Activated CD4-positive, CD25-positive, alpha-beta regulatory T cell (primary cell): ENCODE measurements at places on chromosomes 1 and 21.

DNA sequence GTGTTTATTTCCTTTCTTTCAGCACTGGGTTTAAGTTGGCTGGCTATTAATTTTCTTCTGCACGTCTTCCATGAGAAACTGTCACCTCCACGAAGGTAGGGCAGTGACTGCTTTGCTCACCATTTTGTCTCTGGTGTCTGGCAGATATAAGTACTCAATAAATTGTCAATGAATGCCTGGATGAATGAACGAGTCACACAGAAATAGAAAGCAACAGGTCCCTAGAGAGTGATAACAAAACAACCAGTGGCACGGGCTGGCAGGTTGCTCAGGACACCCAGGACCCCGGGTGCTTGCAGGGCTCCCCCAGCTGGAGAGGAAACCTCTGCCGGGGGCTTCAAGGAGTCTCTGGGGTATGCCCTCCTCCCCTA lies 3.2 kb upstream of the MYOC start:
- no peak for DNase-seq

DNA sequence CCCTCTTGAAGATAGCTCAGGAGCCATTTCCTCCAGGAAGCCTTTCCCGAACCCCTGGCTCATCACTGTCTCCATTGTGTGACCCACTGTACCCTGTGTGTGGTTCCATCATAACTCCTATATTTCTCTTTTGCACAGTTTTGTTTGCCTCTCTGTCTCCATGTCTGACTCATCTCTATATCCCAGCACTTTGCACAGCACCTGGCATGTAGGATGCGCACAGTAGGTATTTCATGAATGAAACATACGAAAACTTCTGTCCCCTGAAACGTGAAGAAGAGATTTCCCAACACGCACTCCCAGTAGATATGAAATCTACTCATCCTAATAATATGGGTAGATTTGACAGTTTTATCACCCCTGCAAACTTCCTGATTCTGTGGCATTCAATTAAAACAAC lies 275.2 kb downstream of the NFIA start:
- no peak for DNase-seq

DNA sequence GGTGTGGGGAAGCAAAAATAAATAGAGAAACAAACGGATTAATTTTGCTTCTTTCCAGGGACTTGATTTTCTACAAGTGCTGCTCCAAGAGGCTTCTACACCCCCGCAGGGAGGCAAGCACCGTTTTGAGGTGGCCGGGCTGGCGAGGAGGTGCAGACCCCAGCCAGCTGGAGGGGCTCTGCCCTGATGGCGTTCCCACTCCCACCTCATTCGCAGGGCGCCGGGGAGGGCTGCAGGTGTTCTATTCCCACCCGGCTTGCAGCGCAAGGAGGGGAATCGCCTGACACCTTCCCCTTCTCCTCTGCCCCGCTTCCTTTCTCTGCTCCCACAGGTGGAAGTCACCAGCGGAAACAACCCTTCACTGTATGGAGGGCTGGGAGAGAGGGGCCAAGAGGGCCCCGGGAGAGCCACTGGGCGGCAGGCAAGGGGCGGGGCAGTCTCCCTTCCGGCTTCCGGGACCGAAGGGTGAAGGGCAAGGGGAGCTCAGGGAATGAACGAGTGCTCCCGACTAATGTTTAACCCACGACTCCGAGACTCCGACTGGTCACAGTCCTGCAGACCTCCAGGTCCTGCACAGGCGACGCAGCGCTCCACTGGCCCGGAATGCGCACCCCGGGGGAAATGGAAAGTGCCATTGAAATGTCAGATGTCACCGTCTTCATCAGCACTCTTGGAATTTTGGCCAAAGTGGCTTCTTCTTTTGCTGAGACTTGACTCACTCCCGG lies 29.1 kb downstream of the TEX35 start:
- peak; percentile 15 for DNase-seq

DNA sequence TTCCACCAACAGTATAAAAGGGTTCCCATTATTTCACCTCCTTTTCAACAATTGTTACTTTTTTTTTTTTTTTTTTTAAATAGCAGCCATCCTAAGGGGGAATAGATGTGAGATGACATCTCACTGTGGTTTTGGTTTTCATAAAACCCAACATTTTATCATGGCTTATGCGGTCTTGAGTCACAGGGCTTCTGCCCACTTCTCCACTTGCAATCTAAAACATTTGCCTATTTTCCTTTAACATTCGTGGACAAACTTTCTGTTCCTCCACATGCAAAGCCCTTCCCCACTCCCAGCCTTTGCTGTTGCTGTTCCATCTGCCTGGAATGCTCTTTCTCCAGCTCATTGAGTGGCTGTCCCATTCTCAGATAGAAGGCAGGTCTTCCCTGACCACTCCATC lies 239.7 kb upstream of the KCNK2 start:
- DNase-seq: no peak

DNA sequence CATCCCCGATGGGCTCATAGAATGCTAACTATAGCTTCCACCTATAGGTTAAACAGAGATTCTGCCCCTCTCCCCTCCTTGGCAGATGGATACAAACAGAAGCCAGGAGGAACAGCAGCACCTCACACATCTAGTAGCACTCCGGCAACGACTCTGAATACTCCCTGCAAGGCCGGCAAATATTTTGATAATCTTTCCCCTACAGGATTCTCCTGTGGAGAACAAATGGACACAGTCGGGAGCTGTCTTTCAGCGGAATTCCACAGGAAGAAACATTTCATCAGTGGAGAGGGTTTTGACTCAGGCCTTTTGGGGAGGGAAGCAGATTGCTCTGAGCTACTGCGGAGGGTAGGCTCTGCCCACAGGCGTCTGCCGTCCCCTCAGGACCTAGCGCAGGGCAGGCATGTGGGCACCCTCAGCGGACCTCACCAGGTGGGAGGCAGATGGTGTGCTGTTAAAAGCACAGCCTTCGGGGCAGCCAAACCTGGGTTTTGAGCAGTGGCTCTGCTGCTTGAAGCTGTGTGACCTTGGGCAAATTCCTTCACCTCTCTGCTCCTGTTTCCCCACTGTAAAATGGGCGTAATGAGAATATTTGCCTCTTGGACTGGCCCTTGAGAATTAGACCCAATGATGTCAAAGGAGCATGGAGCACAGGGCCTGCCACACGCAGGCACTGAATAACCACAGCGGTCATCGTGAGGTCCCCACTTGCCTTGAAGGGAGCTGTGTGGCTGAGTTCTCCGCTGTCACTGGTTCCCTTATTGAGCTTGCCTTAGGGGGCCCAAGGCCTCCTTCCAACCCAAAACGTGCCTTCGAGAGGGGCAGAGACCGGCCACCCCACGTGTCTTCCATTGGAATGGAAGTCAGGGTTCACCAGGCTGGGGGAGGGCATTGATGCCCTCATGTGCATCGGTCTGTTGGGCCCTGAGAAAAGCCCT lies 19.2 kb upstream of the BCAR3 start:
- DNase-seq: no peak

GRCh38 chr21:28592205-28592865 lies 400.3 kb downstream of the LTN1 start:
- DNase-seq: no peak

DNA sequence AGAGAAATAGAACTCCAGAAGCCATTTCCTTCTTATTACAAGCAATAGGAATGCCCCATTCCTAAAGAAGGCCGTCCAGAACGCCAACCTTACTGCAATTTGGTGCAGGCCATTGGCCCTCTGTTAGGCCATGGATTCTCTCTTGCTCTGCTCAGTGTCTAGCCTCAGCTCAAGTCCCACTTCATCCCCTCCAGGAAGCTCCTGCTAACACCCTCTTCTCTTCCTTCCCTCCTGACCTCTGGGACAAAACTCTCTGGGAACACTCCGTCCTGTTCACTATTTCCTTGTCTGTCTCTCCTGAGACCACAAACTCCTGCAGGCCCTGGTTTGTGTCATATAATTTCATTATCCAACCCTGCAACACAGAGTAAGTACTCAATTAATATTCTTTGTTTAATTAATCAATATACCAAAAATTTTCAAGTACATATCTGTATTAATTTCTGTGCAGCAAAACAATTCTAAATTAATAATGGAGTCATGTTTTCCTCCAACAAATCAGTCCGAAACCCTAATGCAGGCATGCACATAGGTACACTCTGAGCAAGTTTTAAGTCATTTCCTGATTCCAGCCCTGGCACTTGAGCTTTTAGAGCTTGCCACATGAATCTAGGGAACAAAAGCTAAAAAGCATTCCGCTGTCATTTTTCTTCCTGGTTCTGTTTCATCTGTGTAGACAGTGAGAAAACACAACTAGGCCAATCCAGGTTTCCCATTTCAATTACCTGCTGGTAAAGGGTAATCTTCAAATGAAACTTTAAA lies 245.3 kb downstream of the SETD4 start:
- DNase-seq: no peak

GRCh38 chr1:12618661-12618964 lies 603 bp upstream of the DHRS3 start:
- DNase-seq: no peak

GRCh38 chr1:38284953-38285352 lies 238.4 kb upstream of the POU3F1 start:
- DNase-seq: no peak

- no peak for DNase-seq
Measured at GRCh38 chr1:177366091-177366490, 195.3 kb downstream of the BRINP2 start.

DNA sequence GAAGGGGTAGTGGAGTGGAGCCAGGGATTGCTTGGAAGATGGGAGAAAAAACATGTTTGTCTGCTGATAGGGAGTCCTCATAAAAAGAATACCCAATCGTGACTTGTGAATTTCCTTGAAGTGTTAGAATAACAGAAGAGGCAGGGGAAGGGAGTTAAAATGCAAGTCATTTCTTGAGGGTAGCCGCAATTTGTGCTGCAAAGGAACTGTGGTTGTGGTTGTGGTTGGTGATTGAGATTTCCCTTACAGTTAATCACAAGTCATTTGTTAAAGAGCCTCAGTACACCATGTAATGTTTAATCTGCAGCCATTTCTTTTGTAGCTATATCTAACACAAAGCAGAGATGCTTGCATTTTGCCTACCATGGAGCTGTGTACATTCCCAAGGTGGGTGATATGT lies 38.5 kb upstream of the EGLN1 start:
- DNase-seq: peak; percentile 9

GRCh38 chr1:234718496-234719453 lies 108.8 kb upstream of the IRF2BP2 start:
- no peak for DNase-seq

DNA sequence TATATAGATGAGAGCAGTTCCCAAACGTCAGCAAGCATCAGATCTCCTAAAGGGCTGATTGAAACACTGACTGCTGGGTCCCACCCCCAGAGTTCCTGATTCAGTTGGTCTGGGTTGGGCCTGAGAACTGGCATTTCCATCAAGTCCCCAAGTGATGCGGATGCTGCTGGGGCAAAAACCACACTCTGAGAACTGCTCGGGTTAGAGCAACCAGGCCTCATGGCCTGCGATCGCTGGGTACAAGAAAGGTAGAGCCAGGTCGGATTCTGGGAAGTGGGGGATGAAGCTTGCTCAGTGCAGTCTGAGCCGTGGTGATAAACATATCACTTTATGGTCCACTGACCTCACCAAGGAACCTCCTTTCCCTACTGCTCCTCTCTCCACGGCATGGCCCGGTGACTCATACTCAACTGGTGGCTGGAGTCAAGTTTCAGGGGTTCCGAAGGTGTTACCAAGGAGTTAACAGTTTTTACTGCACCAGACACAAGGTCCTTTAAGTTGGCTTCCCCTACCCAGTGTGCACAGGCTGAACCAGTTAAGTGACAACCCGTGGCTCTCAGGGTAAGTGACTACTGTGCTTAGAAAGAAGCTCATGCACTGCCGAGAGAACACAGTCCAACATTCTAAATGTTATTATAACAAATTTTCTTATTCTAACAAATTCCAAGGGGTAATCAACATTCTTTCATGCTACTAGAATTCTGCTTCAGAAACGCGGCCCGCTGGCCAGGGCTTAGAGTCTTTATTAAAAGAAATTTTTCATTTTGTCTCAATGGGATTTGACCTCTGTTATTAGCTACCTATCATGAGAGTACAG lies 153.5 kb downstream of the TGFBR3 start:
- DNase-seq: no peak

DNA sequence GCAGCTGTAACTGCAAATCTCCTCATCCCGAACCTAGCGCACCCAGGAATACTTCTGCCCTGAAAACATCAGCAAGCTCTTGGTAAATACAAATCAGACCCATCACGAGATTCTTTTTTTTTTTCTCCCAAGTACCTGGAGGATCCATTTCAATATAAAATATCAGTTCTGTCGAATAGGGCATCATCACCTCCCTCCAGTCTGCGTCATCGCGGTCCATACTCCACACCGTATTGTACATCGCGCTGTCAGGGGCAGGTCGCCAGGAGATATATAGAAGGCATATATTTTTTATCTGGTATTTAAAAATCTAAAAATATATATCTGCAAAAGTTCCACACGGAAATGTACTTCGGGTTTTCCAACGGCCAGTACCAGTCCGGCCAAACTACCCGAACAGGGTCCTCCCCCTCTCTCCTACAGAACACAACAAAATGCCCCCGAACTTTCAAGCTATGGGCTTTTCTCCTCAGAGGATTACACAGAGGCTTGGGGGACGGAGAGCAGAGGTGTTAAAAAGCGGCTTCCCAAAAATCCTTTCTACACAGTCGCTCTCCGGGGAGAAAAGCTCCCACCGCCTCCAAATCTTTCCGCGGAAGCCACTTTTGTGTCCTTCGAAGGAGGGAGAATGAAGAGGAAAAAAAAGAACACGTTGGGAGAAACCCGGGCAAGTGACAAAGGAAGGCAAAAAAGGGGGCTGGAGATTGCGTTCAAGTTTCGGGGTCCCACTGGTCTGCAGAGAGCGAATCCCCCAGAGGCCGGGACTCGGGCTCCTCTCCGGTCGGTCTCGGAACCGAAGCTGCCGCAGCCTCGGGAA lies 509 bp downstream of the PIK3R3 start:
- DNase-seq: no peak

DNA sequence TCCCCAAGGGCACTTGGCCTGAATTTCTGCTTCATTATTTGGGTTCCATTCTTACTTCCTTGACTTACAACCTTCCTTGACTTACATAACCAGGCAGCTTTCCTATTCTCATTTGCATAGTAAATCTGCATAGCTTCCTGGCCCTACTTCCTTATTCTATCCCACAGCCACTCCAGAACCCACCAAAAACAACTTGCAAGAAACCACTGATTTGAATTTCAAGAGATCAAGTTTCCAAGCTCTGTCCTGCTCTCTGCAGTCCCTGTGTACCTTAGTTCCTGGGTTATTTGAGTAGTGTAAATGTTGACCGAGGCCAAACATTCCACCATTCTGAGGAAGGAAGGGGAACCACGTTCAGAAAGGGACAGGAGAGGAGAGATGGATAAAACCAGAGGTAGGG lies 603.3 kb downstream of the PTPRC start:
- DNase-seq: no peak
